ENCODE measurements at places on chromosomes 4 and X. TPM values are rescaled to one million over a fixed set of nuclear protein-coding genes. Genes with fewer than 3 reads are reported as not detected.

The CNGA1 gene
- total RNA-seq: not detected

The TSPYL2 gene
- 42.5 TPM for total RNA-seq

- no peak for DNase-seq
Observed at GRCh38 chr4:94920369-94920768, 162.6 kb downstream of the BMPR1B start.

- no peak for DNase-seq
Observed at GRCh38 chr4:178102139-178102538, 659.9 kb upstream of the AGA start.

DNA sequence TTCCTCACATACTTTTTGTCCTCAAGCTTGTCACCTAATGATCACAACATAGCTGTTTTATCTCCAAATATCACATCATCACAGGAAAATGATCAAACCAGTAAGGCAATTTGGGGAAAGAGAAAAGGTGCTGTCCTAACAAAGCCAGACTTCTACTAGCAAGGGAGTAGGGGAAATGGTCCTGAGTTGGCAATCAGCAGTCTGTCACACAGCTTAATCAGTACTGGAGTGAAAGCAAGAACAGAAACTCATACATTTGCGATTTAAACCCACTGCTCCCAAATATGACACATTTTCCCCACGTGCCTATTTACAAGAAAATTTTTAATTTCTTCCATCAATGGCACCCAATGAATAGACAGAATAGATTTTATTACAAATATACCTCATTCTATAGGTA lies 546.8 kb upstream of the FMR1 start:
- DNase-seq: no peak

GRCh38 chr4:83112231-83112630 lies 2.3 kb downstream of the PLAC8 start:
- no peak for DNase-seq
